ENCODE measurements at places on chromosomes 13 and 19.

GRCh38 chr19:56988299-56988698 lies 131.5 kb upstream of the USP29 start:
- DNase-seq = no peak

GRCh38 chr19:51391073-51391611 lies 751 bp upstream of the C19orf84 start:
- DNase-seq = no peak

DNA sequence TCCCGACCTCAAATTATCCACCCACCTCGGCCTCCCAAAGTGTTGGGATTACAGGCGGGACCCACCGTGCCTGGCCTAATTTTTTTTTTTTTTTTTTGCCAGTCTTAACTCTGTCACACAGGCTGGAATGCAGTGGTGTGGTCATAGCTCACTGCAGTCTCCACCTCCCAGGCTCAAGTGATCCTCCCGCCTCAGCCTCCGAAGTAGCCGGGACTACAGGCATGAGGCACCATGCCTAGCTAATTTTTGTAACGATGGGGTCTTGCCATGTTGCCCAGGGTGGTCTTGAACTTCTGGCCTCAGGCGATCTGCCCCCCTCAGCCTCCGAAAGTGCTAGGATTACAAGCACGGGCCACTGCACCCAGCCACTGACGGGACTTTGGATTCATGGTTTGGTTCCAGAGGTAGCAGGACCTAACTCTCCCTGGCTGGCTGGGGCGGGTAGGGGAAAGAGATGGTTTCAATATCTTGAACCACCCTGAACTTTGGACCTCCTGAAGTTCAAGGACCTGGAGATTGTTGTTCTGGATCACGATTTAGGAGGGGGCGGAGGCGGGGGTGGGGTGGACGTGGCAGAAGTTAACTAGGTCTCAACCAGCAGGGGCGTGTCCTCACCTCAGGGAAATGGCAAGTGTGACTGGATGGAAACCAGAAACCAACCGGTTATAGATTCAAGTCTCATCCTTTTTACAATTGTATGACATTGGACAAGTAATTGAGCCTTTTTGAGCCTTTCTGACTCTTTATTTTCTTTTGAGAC lies 40.8 kb downstream of the IER2 start:
- no peak for DNase-seq

DNA sequence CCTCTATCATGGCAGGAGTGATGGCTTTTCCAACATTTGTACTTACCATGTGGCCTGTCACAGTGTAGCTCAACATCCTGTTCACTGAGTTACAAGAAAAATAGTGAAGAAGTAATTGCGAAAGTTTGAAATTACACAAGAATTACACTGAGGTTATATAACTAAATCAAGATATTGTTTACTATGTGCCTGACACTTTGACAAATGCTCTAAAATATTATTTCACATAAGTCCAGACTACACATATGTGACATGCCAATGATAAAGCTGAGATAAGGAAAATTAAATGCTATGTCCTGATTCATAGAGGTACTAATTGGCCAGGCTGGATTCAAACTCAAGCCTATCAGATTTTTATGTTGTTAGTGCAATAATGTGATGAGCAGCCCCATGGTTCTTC lies 451.7 kb downstream of the PCDH9 start:
- no peak for DNase-seq

GRCh38 chr13:39768962-39769361 lies 113.5 kb downstream of the COG6 start:
- DNase-seq = no peak

- no peak for DNase-seq
Measured at GRCh38 chr13:48559638-48560320, 26.9 kb upstream of the RCBTB2 start.

DNA sequence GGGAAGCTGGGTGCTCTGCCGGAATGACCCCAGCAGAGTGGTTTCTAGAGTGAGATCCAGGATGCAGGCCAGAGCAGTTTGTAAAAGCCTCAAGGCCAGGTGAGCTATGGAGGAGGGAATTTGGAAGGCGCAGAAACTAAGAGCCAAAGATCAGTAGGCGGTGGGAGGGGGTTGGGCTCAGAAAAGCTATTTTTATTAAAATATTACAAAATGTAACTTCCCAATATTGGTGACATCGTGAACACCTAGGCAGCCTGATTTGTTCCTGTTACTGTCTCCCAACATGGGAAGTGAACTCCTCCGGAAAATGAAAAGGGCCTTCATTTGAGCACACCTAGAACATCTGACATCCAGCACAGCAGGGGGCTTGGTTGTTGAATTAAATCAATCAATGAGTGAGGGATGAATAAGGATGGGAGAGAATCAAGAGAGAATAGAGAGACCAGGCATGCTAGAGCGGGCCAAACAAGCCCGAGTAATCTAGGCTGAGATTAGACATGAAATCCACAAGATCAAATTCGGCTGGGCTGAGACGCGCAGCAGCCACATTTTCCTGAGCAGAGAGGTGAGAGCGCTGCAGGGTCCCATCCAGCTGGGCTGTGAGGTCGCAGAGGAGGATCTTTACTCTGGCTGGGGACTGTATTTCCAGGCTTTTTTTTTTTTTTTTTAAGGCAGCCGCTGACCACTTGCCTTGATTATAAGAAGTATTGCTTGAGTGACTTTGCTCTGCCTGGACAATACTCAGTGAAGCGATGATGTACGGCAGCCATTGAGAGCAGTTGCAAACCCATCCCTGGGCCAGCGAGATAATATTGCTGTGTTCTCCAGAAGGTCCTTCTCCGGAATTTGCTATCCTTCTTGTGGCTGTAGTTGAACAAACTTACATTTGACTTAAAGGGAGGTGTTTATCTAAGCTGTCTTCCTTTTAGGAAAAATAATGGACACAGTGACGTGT lies 178.0 kb upstream of the KL start:
- DNase-seq = no peak

DNA sequence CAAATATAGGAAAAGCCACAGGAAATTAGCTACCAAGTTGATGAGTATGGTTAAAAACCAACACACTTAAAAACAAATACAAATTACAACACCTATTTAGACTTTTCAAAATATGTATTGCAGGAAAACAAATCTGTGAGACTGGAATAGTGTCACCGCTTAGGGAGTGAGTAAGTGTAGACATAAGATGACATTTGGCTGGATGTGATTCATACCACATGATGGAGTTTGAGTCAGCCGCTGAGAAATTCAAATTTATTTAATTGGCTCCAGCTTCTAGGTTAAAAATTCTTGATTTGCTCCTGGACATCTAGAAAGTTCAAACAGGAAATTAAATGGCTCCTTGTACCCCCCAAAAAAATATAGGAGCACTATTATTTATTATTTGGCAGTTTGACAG lies 531.7 kb downstream of the SLITRK1 start:
- no peak for DNase-seq

- DNase-seq = no peak
Measured at GRCh38 chr13:105368781-105369180, 1166.7 kb downstream of the EFNB2 start.

GRCh38 chr13:80361883-80362327 lies 21.0 kb upstream of the SPRY2 start:
- no peak for DNase-seq

DNA sequence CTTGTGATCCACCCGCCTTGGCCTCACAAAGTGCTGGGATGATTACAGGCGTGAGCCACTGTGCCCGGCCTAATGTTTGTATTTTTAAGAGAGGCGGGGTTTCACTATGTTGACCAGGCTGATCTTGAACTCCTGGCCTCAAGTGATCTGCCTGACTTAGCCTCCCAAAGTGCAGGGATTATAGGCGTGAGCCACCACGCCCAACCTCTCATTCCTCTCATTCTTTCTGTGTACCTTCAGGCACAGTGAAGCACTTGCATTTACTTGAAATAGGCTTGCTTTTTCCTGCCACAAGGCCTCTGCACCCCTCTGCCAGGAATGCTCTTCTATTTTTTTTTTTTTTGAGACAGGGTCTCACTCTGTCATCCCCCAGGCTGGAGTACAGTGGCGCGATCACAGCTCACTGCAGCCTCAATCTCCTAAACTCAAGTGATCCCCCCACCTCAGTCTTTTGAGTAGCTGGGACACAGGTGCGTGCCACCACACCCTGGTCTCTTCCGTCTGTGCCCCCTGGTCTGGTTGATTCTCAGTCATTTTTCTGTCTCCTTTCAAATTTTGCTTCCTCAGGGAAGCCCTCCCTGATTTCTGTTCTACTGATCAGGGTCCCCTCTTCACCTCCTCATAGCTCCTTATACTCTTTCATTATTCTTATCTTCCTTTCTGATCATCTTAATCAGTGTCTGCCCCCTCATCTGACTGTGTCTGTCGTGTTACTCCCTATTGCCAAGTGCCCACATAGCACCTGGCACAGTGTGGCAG lies 15.1 kb downstream of the ACTMAP start:
- DNase-seq = no peak

DNA sequence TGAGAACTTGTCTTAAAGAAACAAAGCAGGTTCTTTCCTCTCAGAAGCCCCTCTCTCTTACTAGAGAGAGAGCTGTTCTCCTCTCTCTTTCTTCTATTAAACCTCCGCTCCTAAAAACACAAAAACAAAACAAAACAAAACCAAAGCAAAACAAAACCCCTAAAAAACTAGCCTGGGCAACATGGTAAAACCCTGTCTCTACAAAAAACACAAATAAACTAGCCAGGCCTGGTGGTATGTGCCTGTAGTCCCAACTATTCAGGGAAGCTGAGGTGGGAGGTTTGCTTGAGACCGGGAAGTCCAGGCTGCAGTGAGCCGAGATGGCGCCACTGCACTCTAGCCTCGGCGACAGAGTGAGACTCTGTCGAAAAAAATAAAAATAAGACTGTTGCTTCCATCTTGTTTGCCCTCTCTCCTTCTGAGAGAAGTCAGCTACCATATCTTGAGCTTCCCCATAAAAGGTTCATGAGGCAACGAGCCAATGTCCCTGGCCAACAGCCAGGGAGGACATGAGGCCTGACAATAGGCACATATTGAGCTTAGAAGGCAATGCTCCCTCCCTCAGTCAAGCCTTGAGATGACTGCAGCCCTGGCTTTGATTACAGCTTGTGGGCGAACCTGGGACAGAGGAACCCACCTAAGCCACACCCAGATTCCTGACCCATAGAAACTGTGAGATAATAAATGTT lies 17.5 kb upstream of the FLT3 start:
- DNase-seq = no peak

DNA sequence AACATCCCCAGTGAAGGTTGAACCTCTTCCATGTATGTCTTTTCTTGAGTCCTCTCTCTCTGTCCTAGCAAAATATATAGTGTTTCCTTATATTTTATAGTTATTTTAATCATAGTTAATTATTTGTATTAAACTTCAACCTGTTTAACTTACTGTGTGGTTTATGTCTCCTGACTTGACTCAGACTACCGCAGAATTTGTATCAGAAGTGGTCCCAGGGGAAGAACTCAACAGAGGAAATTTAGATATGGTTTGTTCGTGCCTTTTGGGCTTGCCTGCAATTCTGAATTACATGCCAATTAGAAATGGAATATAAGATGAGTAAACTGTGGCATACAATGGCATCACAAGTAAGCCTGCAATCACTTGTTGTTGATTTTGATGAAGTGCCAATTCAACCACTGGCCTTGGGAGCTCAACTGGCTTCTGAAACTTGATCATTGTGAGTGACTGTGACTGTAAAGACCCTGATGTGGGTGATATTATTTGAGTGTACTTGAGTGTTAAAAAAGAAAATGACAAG lies 1459.5 kb upstream of the PCDH20 start:
- DNase-seq = no peak

GRCh38 chr19:10554760-10555609 lies 10.8 kb downstream of the KRI1 start:
- no peak for DNase-seq

DNA sequence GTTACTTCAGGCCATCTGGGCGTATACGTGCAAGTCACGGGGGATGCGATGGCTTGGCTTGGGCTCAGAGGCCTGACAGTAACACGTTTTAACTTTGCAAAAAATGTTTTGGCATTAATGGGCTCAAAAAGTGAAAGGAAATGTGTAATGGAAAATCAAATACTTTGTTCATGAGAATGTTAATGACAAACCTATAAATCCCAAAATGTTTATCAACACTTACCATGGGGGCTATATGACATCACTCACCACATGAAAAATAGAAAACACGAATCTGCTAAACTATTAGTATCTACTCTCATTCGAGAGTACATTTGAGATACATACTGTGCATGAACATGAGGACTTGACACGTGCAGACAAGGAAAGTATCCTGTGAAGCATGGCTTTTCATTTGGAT lies 91.7 kb downstream of the FAM216B start:
- no peak for DNase-seq

DNA sequence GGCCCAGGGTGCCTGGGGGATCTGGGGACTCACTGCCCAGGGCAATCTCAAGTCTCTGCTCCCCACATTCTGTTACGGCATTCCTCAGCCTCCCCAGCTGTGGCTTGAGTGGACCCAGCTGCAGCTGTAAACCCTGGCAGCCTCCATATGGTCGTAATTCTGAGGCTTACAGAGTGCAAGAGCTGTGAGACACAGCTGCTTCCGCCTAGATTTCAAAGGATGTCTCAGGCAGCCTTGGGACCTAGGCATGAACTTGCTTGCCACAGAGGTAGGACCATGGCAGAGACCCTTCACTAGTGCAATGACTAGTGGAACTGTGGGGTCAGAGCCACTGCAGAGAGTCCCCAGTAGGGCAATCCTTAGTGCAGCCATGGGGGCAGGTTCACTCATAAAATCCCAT lies 297.5 kb downstream of the ENOX1 start:
- DNase-seq = no peak

Measured in activated T-helper 9 cell treated with anti-CD3 and anti-CD28 coated beads, Interleukin-2, amount 50 U/mL, for 16 hours (primary cell).